ENCODE measurements at places on chromosomes 1 and 21.
A peak's percentile ranks its signal among the peaks of the same experiment; 100 is the strongest.

- H3K27ac ChIP-seq: peak overlapping the region; percentile 86
- no peaks in the 10 kb centered on the region for H3K27me3 ChIP-seq
- peaks cover 40% of the 10 kb centered on the region for H3K36me3 ChIP-seq
- H3K4me1 ChIP-seq: peaks cover 69% of the 10 kb centered on the region
- peak overlapping the region; percentile 59 for H3K4me3 ChIP-seq
Measured at GRCh38 chr1:234602334-234603220, 7.4 kb downstream of the IRF2BP2 start.

GRCh38 chr1:7120863-7121621 is 335.8 kb downstream of the CAMTA1 start:
- no peaks in the 10 kb centered on the region for H3K36me3 ChIP-seq
- no peaks in the 10 kb centered on the region for H3K4me1 ChIP-seq
- no peak for DNase-seq
- no peaks in the 10 kb centered on the region for H3K27me3 ChIP-seq

- no peak overlapping the region for H3K27ac ChIP-seq
- H3K36me3 ChIP-seq: no peaks in the 10 kb centered on the region
- H3K27me3 ChIP-seq: peaks cover 7% of the 10 kb centered on the region
- no peaks in the 10 kb centered on the region for H3K4me1 ChIP-seq
- no peak overlapping the region for H3K4me3 ChIP-seq
- no peak for DNase-seq
Measured at GRCh38 chr1:90135286-90135685, 140.4 kb downstream of the ZNF326 start.

DNA sequence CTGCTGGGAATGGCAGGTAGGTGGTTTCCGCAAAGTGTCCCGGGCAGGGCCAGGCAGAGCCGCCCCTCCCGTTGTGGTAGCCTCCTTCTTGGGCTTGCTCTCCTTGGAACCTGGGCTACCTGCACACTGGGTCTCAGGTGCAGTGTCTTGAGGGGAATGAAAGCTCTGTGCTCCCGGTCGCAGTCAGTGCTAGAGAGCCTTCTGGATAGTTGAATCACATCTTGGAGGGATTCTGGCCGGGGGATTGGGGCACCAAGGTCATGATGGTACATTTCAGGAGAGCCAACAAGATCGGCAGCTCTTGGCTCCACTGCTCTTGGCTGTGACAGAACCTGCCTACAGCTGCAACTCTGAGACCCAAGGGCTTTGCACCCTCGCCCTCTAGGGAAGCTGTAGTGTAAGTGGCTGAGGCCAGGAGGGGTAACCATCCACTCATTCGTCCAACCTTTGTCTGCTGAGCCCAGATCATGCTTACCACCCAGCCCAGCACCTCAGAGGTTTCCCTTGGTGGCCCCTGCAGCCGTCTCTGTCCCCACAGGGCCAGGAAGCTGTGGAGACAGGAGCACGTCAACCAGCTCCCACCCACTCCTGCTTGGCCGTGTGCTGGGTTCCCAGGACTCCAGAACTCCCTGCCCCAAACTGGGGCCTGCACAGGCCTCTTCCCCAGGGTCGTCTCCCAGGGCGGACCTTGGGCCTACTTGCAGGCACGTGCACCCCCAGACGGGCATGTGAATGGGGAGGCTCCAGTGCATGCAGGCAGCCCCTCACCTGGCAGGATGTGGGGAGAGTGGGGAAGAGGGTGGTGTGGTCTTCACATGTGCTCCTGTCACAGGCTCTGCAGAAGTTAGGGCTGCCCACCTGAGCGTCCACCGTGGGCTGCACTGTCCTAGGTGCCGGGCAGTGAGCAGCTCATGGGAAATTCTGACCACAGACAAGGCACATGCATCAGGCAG is 40.0 kb downstream of the NTPCR start:
- H3K27me3 ChIP-seq: no peaks in the 10 kb centered on the region
- H3K36me3 ChIP-seq: peaks cover 39% of the 10 kb centered on the region
- no peak for DNase-seq
- H3K27ac ChIP-seq: no peak overlapping the region
- no peak overlapping the region for H3K4me3 ChIP-seq
- peaks cover 12% of the 10 kb centered on the region for H3K4me1 ChIP-seq

DNA sequence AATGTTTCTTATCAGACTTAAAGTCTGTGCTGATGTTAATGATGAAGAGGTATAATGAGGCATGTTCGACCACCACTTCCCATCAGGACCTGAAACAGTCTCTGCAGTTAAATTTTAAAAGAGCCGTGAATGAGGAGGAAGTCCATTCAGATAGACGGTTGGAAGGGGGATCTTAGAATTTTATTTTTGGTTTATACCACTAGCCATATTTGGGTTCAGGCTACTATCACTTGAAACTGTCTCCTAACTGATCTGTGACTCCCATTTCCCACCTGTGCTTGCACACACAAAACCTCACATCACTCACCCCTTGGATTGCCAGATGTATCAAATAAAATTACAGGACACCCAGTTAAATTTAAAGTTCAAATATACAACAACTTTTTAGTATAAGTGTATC is 9.9 kb upstream of the ANKRD13C start:
- no peaks in the 10 kb centered on the region for H3K36me3 ChIP-seq
- no peak overlapping the region for H3K27ac ChIP-seq
- H3K27me3 ChIP-seq: no peaks in the 10 kb centered on the region
- no peak for DNase-seq
- no peak overlapping the region for H3K4me3 ChIP-seq

DNA sequence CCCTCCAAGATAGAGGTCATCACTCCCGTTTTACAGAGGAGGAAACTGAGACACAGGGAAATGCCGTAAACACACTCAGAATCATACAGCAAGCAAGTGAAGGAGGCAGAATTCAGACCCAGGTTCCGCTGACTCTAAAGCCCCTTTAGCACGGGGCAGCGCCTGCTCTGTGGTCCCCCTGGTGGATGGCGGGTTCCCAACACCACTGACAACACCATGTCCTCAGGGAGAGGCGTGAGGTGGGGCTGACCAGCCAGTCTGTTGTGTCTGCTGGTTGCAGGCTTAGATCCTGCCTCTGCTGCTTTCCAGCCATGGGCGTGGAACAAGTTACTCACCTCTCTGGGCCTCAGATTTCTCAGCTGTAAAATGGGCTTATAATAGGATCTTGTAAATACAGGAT is 617.3 kb downstream of the MATN1 start:
- H3K4me3 ChIP-seq: no peak overlapping the region
- DNase-seq: no peak
- H3K36me3 ChIP-seq: no peaks in the 10 kb centered on the region
- no peaks in the 10 kb centered on the region for H3K4me1 ChIP-seq

- peaks cover 15% of the 10 kb centered on the region for H3K4me1 ChIP-seq
- no peaks in the 10 kb centered on the region for H3K36me3 ChIP-seq
- no peak overlapping the region for H3K4me3 ChIP-seq
- H3K27ac ChIP-seq: peak overlapping the region; percentile 74
Measured at GRCh38 chr1:3316340-3316943, 138.0 kb upstream of the ARHGEF16 start.

DNA sequence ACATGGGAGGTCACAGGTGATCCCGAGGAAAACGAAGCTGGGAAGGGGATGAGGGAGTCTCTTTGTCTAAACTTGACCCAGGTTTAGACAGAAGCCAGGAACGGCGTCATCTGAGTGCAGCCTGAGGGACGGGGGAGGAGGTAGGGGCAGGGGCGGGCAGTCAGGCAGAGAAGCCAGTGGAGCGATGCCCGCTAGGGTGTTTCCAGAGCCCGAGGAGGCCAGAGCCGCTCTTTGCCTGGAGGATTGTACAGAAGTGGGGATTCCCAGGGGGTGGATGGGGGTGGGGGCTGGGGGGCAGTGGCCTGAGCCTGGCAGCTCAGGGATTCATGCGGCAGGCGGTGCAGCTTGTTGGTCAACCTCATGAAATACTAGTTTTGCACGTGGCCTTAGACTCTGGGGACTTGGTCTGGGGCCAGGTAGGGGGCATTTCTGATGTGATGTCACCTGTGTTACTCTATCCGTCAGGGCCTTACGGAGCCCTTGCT is 58.4 kb downstream of the VPS26C start:
- no peak for DNase-seq
- no peak overlapping the region for H3K4me3 ChIP-seq
- peaks cover 3% of the 10 kb centered on the region for H3K27me3 ChIP-seq
- no peak overlapping the region for H3K27ac ChIP-seq
- peaks cover 5% of the 10 kb centered on the region for H3K36me3 ChIP-seq

DNA sequence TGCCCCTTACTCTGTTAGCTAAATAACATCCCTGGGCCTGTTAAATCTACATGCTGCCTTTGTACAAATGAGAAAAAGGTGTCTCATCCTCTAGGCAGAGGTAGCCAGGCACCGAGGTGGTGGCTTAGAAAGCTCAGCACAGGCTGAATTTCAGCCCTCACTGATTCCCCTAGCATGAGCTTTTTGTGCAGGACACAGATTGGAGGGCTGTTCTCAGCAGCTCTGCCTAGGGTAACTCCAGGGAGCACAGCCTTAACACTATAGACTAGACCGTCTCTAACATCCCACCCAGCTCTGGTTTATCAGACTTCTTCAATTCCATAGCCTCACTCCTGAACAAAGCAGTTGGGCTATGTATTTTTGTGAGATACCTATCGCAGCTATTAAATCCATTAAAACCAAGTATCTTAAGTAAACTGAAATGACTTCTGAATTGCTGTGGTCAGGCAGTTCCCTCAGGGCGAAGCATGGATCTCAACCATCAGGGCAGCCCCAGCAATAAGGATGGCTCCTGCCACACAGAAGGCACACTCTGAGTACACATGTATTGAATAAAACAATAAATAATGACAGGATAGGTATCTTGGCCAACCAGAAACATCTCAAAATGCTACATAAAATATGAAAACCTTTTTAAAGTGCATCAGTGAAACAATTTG is 14.8 kb downstream of the S100A6 start:
- no peak overlapping the region for H3K4me3 ChIP-seq
- H3K36me3 ChIP-seq: peaks cover 1% of the 10 kb centered on the region
- no peaks in the 10 kb centered on the region for H3K27me3 ChIP-seq
- peak; percentile 33 for DNase-seq
- H3K27ac ChIP-seq: no peak overlapping the region

DNA sequence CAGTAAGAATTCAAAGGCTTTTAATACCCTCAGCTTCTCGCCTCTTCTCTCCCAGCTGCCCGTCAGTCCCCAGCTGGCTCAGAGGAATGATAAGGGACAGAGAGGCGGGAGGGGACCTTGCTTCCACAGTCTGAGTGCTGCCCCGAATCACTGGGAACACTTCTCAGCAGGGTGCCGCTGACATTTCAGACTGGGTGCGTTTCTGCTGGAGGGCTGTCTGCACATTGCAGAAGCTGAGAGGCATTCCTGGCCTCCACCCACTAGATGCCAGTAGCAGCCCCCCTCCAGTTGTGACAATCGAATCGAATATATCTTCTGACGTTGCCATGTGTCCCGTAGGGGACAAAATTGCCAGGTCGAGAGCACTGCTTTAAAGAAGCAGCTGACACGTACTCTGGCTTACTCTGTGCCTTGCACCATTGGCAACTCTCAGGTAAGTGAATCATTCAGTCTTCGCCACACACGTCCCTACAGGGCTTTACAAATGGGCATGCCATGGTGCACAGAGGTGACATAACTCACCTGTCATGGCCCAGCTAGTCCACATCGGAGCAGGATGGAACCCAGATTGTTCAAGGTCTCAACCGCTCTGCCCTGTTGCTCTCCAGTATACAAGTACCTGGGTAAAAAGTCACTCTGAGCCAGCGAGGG is 23.9 kb downstream of the CTNNBIP1 start:
- no peak overlapping the region for H3K27ac ChIP-seq
- H3K36me3 ChIP-seq: no peaks in the 10 kb centered on the region
- no peak overlapping the region for H3K4me3 ChIP-seq
- peaks cover 23% of the 10 kb centered on the region for H3K4me1 ChIP-seq

DNA sequence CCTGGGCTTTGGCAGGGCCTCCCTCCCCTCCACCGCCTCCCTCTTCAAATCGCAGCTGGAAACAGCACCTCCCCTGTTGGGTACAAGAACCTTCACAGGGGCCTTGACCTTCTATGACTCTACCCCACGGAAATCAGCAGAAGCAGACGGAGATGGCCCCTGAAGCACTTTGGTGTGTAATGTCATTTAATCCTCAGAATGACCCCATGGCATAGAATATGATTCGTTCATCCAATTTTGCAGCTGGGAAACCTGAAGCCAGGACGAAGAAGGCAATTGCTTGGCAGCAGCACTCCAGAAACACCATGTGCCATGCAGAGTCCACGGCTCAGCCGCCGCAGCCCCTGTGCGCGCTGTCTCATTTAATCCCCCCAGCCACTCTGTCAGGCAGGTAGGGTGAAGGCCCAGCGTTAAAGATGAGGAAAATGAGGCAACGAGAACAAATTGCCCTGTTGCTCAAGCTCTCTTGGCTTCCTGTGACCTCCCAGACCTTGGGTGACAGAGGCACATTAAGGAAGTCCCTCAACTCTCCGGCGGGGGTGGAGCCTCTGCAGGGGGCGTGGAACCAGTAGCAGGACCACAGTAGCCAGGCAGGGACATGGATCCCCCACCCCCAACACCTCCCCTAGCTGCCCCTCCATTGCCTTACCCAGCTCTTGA is 25.8 kb upstream of the LAPTM5 start:
- H3K4me3 ChIP-seq: no peak overlapping the region
- peaks cover 9% of the 10 kb centered on the region for H3K27me3 ChIP-seq
- no peak overlapping the region for H3K27ac ChIP-seq
- DNase-seq: no peak
- H3K4me1 ChIP-seq: peaks cover 13% of the 10 kb centered on the region
- no peaks in the 10 kb centered on the region for H3K36me3 ChIP-seq

GRCh38 chr1:53503433-53504217 is 44.4 kb downstream of the DMRTB1 start:
- H3K4me1 ChIP-seq: peaks cover 7% of the 10 kb centered on the region
- H3K27ac ChIP-seq: no peak overlapping the region
- H3K4me3 ChIP-seq: no peak overlapping the region
- DNase-seq: no peak
- H3K36me3 ChIP-seq: no peaks in the 10 kb centered on the region

- H3K27ac ChIP-seq: no peak overlapping the region
- H3K36me3 ChIP-seq: no peaks in the 10 kb centered on the region
- H3K27me3 ChIP-seq: no peaks in the 10 kb centered on the region
- no peak overlapping the region for H3K4me3 ChIP-seq
Measured at GRCh38 chr1:68185743-68186142, 46.6 kb downstream of the WLS start.

DNA sequence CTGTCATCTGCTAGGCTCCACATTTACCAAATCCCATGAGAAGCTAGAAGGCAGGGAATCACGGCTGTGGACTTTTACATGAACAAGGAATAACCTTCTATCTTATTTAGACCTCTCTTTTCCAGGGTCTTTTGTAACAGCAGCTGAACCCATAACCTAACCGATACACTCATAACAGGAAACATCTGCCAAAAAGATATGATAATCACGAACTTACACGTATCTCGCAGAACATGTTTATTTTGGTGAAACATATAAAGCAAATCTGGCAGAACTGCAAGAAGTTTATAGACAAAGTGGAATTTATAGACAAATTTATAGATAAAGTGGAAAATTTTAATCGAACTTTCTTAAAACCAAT is 20.4 kb downstream of the TINAGL1 start:
- H3K4me3 ChIP-seq: no peak overlapping the region
- no peaks in the 10 kb centered on the region for H3K36me3 ChIP-seq
- H3K27ac ChIP-seq: no peak overlapping the region
- H3K4me1 ChIP-seq: peaks cover 14% of the 10 kb centered on the region
- DNase-seq: no peak

- no peak for DNase-seq
- H3K27me3 ChIP-seq: no peaks in the 10 kb centered on the region
- H3K36me3 ChIP-seq: no peaks in the 10 kb centered on the region
- H3K4me3 ChIP-seq: no peak overlapping the region
- H3K4me1 ChIP-seq: no peaks in the 10 kb centered on the region
- H3K27ac ChIP-seq: no peak overlapping the region
Measured at GRCh38 chr1:163781146-163781545, 459.4 kb downstream of the NUF2 start.

- no peak overlapping the region for H3K4me3 ChIP-seq
- H3K27me3 ChIP-seq: peaks cover 42% of the 10 kb centered on the region
- no peak overlapping the region for H3K27ac ChIP-seq
- no peaks in the 10 kb centered on the region for H3K36me3 ChIP-seq
- DNase-seq: no peak
Measured at GRCh38 chr1:157195521-157196244, 57.5 kb upstream of the ETV3 start.
